MM.1S (cell line): ENCODE measurements at places on chromosomes 2 and 18.
A peak's percentile ranks its signal among the peaks of the same experiment; 100 is the strongest.

- no peak for DNase-seq
These were observed 71.0 kb downstream of the NGEF start for GRCh38 chr2:232941912-232942594.

- no peak for DNase-seq
These were observed 50.2 kb upstream of the KCNE4 start for GRCh38 chr2:223001797-223002175.

DNA sequence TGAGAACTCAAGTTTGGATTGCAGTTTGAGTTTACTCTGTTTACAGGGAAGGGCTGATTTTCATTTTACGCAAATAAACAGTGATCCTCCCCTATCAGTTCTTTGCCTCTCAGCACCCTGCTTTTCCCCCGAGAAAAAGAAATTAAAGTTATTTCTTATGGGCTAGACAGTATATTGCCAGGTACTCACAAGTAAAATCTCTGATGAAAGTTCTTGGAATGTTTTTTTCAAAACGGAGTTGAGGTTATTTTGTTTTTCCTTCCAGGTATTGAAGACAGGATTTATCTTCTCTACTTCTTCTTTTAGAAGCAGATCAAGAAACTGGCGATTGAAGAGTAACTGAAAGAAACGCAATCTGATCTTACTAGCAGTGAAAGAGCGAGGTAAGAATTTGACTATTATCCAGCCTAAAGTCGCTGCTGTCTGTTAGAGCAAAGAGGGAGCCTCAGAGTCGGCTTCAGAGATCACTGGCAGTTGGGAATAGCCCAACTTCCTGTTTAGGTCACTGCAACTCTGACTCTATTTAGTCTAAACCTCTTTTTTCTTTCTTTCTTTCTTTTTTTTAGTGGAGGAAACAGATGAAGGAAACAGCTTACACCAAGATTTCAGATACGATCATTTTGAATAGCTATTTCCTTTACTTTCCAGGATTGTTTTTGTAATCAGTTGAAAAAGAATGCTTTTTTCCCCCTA lies at the start of gene TFPI:
Gene TFPI, minus strand, starts transcription at position 425 of the 693 bp plus-strand sequence. CDS start 50,667 bp downstream, outside the sequence.
- DNase-seq = no peak

GRCh38 chr2:48668992-48669391 lies 51.3 kb downstream of the GTF2A1L start:
- DNase-seq = peak; percentile 12

GRCh38 chr2:218627939-218628338 lies 20.2 kb downstream of the PLCD4 start:
- DNase-seq = no peak

- no peak for DNase-seq
These were observed 14.6 kb upstream of the SEMA4C start for GRCh38 chr2:96884299-96885094.

DNA sequence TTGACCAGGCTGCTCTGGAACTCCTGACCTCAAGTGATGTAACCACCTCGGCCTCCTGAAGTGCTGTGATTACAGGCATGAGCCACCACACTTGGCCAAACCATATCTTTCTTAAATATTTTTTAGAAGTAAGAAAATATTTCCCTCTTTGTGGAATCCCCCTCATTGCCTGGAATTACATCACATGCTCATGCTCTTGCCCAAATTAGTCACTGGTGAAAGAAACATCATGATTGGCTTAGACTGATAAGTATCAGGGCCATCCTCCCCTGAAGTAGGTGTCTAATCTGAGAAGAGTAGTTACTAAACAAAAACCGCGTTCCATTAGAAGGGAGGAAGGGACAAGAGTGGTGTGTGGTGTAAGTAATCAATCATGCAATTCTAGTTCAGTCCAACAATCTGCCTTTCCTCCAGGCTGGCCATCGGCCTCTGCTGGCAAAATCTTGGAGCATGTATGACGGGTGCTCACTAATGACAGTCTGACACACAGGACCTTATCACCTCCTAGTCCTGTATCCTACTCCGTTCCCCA lies 52.3 kb upstream of the SCG2 start:
- DNase-seq = no peak
